ENCODE measurements at places on chromosomes 2 and 18. TPM values are rescaled to one million over a fixed set of nuclear protein-coding genes. Genes with fewer than 3 reads are reported as not detected.

Gene MORN2
- total RNA-seq: 72.8 TPM

Gene UGT1A3
- total RNA-seq: not detected

Gene ST8SIA3
- not detected for total RNA-seq

Gene DUSP11
- 49.3 TPM for total RNA-seq

- DNase-seq: no peak
Observed at GRCh38 chr2:216768908-216769411, 73.6 kb upstream of the IGFBP5 start.

DNA sequence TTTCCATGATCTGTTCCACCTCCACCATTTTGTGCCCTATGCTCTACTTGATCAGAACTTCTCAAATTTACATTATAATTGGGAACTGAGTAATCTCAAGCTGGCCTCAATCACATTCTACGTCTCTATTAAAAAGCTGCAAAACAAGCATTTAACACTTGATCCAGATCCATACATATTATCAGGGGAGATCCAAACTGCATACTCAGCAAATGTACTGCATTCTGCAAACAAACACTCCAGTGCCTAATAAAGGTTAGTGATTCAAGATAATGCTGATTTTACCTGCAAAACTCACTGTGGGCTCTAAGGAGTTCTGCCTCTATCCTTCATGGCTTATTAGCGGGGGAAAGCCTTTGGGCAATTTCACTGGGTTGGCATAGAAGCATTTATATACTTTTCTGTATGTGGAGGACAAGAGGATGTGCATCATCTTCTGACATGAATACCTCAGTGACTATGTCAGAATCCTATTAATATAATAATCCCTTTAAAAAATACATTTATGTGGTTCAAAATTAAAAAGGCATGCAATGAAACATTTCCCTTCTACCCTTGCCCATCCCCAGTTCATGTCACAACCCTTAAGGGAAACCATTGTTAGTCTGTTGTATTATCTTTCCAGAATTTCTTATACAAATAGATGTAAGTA, 40.2 kb downstream of the GALNT14 start:
- DNase-seq: peak; percentile 6

DNA sequence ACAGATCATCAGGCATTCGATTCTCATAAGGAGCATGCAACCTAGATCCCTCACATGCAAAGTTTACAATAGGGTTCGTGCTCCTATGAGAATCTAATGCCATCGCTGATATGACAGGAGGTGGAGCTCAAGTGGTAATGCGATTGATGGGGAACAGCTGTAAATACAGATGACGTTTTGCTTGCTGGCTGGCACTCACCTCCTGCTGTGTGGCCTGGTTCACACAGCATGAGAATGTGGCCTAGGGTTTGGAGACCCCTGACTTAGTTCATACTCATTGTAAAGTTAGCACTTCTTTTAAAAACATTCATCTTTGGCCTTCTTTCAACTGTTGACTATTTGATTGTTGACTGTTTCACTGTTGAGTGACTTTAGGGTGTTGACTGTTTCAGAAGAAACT, 8.7 kb upstream of the CHMP1B start:
- DNase-seq: no peak

DNA sequence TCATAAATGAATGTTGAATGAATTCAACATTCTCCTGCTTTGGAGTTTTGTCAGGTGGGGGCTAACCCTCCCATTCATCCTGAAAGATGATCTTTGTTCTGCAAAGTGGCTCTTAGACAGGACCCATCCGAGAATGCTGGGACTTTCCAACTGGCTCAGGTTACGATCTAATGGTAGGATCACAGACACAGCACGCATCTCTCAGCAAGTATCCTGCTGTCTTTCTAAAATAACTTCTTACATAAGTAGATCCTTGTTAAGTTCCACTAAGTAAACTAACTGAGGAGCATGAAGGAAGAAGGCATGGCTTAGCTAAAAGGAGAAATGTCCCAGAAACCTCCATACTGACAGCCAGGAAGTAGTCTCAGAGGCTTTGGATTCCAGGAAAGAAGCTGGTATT, 23.7 kb downstream of the CYP27A1 start:
- peak; percentile 76 for DNase-seq

GRCh38 chr18:69659142-69659651, 258.5 kb downstream of the DOK6 start:
- DNase-seq: no peak

Gene DYNAP
- not detected for total RNA-seq

GRCh38 chr2:8427211-8427610, 254.6 kb upstream of the ID2 start:
- no peak for DNase-seq

DNA sequence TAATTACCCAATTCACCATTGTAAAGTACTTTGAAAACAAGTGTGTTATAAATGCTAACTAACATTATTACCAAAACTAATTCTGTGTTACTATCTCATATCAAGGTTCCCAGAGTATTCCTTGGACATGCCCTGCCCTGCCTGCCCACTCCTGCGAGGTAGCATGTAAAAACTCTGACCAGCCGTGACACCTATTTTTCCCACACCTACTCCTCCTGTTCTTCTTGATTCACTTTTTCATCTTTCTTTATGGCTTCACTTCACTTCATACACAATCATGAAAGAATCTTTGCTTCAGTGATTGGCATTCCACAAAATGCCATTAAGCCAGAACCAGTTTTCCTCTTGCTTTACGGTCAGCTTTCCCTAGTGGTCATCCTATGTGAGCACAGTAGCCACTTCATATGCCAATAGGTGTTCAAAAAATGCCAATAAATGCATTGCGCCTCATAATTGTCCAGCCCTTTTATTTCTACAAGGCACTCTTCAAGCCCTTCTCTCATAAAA, 42.6 kb upstream of the SETBP1 start:
- DNase-seq: no peak

Gene NEDD4L
- total RNA-seq: 10.9 TPM

DNA sequence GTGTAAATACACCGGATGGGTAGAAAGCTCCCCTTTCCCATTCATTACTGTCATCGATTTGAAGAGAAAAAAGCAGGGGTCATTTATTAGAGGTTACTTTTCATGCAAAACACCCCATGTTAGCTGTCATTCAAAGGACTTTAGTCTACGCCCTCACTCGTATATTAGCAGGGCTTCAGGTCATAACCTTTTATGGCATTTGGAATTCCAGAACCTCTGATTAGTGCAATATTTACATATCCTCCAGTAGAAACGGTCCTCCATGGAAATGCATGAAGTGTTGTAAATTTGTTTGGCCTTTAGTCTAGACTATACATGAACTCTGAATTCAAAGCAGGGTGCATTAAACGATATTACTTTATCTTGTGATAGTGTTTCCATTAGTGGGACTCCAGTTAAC, 180.5 kb downstream of the ZNF516 start:
- DNase-seq: no peak

- no peak for DNase-seq
Observed at GRCh38 chr18:13235421-13235831, 16.9 kb downstream of the LDLRAD4 start.

Gene CTNNA2
- total RNA-seq: not detected

GRCh38 chr2:158312981-158313380, 143.6 kb downstream of the CCDC148 start:
- DNase-seq: no peak

Gene MTX2
- total RNA-seq: 60.8 TPM

GRCh38 chr2:137002896-137003295, 237.6 kb downstream of the THSD7B start:
- DNase-seq: no peak

- no peak for DNase-seq
Observed at GRCh38 chr2:129331638-129332037, 647.8 kb upstream of the RAB6C start.

Gene MOGAT1
- total RNA-seq: 0.24 TPM

Gene SP100
- 129 TPM for total RNA-seq

GRCh38 chr2:164800572-164800971, 41.1 kb downstream of the COBLL1 start:
- no peak for DNase-seq

DNA sequence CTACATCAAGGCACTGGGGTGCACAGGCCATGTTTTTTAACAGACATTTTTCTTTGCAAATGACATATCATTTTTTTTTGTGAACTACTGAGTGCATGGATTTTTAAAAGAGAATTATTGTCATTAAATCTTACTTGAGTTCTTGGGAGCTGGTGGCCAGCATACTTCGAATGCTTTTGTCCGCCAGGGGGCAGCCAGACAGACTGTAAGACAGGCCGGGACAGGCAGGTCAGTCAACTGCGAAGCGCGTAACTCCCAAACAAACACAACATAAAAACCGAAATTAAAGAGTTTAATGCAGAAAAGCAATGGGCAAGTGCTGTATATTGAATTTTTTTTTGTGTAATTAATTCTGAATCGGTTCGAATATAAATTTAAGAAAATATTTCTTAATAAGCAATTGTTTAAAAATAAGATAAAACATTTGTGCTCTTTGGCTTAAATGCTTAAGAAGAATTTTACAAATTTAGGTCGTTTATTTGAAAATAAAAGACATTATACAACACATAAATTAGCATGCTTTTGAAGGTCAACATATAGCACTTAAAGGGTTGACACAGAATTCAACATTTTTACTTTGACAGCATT, 142.2 kb upstream of the PXDN start:
- DNase-seq: peak; percentile 69

DNA sequence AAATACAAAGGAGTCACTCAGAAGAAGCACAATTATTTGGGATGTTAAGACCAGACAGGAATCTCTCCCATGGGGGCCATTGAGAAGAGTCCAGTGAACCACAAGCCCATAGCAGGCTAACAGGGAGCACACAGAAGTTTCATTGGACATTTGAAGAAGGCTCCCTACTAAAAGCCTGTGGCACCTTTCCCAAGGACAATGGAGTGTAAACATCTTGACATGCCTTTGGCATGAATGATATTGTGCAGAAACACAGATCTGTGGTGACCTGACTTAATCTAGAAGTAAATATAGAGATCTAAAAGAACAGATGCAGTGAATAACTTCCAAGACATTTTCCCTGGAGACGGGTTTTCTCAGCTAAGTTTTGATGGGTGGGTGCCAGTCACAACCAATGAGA, 221.5 kb downstream of the EPHA4 start:
- no peak for DNase-seq

DNA sequence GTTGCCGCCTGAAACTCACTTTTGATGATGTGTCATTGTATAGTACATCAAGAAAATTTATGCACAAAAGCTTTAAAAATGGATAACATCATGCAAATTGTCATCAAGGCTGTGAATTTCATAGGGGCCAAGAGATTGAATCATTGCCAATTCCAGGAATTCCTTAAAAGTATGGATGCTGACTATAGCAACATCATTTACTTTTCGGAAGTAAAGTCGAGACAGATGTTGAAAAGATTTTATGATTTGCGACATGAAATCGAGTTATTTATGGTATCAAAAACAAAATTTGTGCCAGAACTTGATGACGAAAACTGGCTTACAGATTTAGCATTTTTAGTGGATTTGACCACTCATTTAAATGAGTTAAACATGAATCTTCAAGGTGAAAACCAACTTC, 56.3 kb downstream of the ASB1 start:
- DNase-seq: no peak

DNA sequence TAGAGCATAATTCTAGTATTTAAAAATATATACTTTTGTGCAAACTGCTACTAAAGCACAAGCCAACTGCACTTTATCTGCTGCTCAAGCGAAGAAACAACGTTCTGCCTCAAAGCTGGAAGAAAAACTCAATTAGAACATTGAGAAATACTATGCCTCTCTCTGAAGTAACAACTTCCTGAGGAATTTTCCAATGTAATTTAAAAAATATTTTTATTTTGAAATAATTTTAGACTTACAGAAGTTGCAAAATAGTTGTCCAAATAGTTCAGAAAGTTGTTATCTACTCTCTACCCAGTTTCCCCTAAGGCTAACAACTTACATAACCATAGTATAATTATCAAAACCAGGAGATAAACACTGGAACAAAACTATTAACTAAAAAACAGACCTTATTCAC, 12.3 kb upstream of the POLI start:
- no peak for DNase-seq

Gene SEMA4F
- 7.1 TPM for total RNA-seq

Gene RELCH
- total RNA-seq: 19.5 TPM

DNA sequence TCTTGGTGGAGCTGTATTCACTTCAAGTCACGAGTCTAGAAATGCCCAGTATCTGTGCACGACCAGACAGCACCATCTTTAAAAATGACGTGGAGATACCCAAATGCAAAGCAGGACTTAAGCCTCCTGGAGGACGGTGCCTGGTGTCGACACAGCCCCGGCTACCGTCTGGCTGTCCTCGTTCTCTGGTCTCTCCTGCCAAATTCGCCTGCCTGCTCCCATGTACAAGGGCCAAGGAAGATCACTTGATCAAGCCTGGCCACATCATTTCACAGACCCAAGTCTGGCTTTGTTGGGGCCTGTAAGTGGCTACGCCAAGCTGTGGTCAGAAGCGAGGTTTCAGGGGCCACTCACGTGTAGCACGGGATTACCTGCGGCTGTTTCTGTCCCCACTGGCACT, 9.4 kb downstream of the ODC1 start:
- no peak for DNase-seq

- DNase-seq: no peak
Observed at GRCh38 chr2:8691859-8692437, 10.1 kb downstream of the ID2 start.

All from RPMI7951 (cell line).